ENCODE measurements at places on chromosomes 6 and 20.
A peak's percentile ranks its signal among the peaks of the same experiment; 100 is the strongest.

- peak; percentile 35 for DNase-seq
These were observed 15.0 kb upstream of the RSPO3 start for GRCh38 chr6:127103482-127103881.

GRCh38 chr6:38564301-38564700 is 75.4 kb downstream of the BTBD9 start:
- peak; percentile 24 for DNase-seq

DNA sequence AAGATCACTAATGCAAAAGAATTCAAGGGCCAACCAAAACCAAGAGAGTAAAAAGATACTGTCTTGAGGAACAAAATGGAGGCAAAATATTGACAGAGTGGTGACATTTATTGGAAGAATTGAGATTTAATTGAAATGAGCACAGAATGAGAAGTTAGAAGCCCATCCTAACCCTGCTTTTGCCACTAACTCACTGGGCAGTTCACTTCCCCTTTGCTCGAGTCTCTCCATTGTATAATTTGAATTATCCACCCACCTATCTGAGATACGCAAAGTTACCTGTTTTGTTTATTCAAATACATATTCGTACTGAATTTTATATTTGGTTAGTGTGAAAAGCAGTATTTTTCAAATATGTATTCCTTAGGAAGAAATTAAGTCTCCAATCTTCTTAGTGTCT is 204.5 kb upstream of the PRDM1 start:
- DNase-seq = no peak

GRCh38 chr6:41189967-41190366 is 11.0 kb downstream of the TREML2 start:
- no peak for DNase-seq

DNA sequence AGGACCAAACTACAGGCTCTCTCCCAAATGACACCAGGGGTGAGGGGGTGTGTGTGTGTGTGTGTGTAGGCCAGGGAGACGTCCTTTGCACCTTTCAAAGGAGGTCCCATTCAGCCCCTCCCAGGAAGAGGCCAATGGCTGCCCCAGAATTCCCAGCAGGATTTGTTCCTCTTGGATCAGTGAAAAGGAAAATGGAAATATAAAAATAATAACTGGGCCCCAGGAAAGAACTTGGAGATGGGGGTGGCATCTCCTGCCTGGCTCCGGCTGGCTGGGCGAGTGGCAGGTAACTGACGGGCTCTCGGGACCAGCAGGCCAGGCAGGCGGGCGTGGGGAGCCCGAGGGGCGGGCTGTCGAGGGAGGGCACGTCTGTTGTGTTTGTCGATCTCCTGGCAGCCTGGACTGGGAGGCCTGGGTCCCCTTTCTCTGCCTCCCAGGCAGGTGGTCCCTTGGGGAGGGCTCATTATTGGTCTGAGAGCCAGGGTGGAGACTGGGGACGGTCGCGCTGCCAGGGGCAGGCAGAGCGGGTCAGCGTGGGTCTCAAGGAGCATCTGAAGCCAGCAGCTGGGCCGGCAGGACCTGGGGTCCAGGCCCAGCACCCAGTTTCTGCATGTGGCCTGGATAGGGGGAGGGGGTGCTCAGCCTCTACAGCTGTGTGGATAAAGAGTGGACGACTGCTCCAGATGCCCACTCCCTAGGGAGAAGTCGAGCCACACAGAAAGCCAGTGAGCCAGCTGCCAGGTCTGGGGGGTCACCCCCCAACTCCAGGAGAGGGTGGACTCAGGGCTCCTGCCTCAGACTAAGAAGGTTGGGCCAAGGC is 3.1 kb downstream of the NOL4L start:
- no peak for DNase-seq

GRCh38 chr20:6715401-6715941 is 52.0 kb upstream of the BMP2 start:
- DNase-seq = no peak

- DNase-seq = no peak
These were observed 8.1 kb downstream of the GLP1R start for GRCh38 chr6:39056681-39057080.

DNA sequence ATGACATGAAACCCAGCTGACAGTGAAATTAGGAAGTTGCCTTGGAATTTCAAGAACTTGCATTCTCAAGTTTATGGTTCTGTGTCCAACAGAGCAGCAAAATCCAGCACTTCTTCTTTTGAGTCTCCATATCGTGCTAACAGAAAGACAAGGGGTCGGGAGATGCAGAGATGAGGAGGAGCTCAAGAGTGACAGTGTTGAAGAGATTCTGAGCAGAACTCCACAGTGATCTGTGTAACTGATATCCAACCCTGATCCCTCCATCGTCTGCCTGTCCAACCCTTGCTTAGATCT is 21.2 kb upstream of the BTN1A1 start:
- DNase-seq = no peak

- no peak for DNase-seq
These were observed 532.8 kb downstream of the RFPL4B start for GRCh38 chr6:112879920-112880413.

- no peak for DNase-seq
These were observed 110.6 kb upstream of the GLP1R start for GRCh38 chr6:38937839-38938613.

GRCh38 chr6:111057074-111057752 is 30.1 kb upstream of the SLC16A10 start:
- DNase-seq = peak; percentile 66

DNA sequence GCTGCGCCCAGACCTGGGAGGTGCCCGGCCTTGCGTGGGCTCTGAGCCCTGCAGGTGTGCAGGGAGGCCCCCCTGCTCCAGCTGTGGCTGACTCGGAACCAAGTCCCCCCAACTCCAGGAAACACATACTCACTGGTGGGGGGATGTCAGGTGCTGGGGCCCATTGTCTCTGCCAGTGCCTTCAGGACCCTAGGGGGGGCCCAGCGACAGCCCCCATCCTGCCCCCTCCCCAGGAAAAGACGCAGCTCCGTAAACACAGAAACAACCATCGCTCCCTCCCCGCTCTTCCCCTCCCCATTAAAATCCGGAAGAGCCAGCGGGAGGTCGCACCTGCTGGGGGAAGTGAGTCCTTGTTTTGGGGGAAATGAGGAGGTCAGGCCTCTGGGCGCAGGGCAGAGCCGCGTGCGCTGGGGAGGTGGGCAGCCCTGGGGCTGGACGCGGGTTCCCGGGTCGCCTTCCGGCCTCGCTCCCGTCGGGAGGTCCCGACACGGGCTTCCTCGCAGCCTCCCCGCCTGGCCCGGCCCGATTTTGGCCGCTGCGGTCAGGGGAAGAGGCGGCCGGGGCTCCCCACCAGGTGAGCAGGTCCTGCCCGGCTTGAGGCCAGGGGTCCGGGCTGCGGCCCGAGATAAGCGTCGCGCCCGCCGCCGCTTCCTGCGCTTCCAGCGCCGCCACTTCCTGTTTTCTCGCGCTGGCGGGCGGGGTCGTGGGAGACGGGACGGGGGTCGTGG is 6.2 kb downstream of the C20orf204 start:
- no peak for DNase-seq

DNA sequence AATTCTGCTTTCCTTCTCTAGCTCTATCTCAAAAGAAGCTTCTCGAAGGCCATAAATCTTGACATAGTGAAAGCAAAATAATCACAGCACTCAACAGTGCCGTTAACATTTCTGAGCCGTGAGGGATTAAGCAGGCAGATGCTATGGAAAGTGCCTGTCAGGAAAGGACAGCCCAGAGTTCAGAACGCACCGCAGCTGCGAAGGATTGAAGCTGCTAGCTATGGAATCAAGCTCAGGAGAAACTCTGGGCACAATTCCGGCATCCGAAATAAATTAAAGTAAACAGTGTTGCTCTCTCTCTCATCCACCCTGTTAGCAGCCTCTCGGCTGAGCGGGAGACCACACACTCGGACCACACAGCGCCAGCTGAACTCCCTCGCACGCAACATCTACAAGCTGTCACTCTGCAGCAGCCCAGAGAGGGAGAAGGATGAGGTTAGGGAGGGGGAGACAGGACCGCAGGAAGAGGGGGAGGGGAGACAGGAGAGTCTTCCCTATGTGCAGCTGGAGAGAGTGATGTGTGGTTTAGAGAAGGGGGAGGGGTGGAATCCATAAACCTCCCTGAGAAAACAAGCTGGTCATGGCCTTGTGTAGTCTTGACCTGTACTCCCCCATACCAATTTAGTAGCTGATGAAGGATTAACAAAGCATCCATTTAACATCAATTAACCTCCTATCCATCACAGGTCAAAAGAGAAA is 9.0 kb downstream of the EXOC2 start:
- peak; percentile 78 for DNase-seq

DNA sequence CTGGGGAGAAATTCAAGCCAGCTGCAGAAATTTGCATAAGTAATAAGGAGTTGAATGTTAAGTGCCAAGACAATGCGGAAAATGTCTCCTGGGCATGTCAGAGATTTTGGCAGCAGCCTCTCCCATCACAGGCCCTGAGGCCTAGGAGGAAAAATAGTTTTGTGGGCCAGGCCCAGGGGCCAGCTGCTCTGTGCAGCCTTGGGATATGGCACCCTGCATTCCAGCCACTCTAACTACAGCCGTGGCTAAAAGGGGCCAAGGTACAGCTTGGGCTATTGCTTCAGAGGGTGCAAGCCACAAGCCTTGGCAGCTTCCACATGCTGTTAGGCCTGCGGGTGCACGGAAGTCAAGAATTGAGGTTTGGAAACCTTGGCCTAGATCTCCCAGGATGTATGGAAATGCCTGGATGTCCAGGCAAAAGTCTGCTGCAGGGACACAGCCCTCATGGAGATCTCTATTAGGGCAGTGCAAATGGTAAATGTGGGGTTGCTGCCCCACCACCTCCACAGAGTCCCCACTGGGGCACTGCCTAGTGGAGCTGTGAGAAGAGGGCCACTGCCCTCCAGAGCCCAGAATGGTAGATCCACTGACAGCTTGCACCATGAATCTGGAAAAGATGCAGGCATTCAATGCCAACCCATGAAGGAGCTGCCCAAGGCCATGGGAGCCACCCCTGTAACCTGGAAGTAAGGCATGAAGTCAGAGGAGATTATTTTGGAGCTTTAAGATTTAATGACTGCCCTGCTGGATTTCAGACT is 126.5 kb downstream of the DTNBP1 start:
- DNase-seq = no peak

GRCh38 chr20:50777373-50777772 is 17.5 kb upstream of the BCAS4 start:
- no peak for DNase-seq

GRCh38 chr20:34082232-34082887 is 29.7 kb downstream of the EIF2S2 start:
- DNase-seq = no peak
